Activated CD8-positive, alpha-beta memory T cell treated with anti-CD3 and anti-CD28 coated beads for 4 hours (primary cell): ENCODE measurements at places on chromosomes 5 and 9.
A peak's percentile ranks its signal among the peaks of the same experiment; 100 is the strongest.

DNA sequence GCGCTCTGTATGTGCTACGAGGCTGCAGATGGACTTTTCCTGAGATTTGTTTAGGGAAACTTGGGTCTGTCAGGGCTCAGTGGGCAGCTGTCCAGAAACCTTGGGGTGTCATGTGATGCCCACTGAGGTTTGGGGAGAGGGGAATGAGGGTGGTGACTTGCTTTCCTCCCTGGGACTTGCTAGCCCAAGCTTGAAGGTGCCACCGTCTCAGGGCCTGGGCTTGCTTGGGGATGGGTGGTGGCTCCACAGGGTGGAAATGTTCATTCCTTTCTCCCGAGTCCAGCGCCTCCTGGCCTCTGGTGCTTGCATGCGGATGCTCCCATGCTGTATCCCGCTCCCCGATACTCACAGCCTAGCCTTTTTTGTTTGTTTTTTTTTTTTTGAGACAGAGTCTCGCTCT lies 33.3 kb downstream of the ZNF618 start:
- no peak for DNase-seq

- DNase-seq: no peak
These were observed 656.3 kb downstream of the PRELID2 start for GRCh38 chr5:145178641-145179523.

DNA sequence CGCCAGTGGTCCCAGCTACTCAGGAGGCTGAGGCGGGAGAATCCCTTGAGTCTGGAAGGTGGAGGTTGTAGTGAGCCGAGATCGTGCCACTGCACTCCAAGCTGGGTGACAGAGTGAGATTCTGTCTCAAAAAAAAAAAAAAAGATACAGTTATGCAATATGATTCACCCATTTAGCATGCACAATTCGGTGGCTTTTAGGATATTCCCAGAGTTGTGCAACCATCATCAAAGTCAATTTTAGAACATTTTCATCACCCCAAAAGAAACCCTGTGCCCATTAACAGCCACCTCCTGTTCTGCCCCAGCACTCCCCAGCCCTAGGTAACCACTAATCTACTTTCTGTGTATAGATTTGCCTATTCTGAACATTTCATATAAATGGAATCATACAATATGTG lies 4.3 kb upstream of the DHFR start:
- DNase-seq: no peak

- no peak for DNase-seq
These were observed 295.8 kb upstream of the SGCD start for GRCh38 chr5:156031181-156031580.

GRCh38 chr9:33138768-33139167 lies 28.4 kb downstream of the B4GALT1 start:
- DNase-seq: no peak

DNA sequence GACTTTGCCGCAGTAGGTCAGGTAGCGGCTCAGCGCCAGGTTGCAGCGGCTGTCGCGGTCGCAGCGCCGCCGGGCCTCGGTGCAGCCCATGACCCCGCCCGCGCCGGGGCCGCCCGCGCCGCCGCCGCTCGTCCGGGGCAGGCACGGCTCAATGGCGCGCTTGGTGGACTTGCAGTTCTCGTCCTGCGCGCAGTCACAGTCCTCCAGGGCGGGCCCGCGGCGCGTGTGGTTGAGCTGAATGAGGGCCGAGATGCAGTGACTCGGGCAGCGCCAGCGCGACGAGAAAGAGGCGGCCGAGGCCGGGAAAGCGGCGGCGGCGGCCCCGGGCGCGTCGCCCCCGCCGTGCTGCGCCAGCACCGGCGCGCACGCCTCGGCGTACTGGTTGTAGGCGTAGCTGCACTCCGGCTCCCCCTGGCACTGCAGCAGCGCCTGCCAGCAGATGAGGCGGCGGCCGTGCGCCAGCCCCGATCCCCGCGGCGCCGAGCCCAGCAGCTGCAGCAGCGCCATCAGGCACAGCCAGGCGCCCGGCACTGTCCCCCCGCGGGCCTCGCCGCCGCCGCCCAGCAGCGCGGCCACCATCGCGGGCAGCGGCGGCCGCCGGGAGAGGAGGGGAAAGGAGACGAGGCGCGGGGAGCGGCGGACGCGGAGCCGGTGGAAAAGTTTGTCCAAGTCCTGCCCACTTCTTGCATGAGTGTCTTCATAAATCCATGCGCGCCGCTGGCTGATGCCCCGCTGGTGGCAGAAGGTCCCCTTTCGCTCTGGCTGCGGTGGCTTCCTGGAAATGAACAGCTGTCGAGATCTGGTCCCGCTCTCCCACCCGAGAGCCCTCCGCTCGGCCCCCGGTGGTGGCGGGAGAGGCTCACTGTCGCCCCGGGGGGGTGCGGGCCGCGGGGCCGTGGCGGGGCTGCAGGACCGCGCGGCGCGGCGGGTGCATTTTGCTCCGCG lies 833 bp downstream of the GAS1 start:
- DNase-seq: peak; percentile 35

GRCh38 chr9:69254223-69254622 lies 70.8 kb upstream of the ENTREP1 start:
- DNase-seq: no peak

DNA sequence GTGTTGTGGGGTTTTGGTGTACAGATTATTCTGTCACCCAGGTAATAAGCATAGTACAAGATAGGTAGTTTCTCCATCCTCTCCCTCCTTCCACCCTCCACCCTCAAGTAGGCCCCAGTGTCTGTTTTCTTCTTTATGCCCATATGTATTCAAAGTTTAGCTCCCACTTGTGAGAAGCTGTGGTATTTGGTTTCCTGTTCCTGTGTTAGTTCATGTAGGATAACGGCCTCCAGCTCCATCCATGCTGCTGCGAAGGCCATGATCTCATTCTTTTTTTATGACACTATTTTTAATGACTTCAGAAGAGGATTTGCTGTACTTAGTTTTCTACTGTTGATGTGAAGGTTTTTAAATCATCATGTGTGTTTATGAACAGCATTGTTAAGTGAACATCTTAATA lies 11.9 kb downstream of the CCDC180 start:
- DNase-seq: no peak

GRCh38 chr5:154768207-154768606 lies 13.0 kb downstream of the LARP1 start:
- DNase-seq: no peak

DNA sequence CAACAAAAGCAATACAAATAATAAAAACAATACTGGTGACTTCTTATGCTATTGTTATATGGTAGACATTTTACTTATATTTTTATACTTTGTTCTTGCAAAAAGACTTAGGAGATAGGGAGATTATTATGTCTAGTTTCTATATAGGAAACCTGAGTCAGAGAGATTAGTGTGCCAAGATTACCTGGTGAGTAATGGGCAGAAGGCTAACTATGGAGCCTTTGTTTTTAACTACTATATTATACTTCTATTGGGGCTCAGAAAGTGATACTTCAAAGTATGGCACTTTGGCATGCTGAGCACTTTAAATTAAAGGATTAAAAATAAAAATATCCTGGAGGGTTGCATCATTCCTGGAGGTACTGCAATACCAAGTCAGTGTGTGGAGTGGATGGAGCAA lies 117.5 kb upstream of the CLINT1 start:
- no peak for DNase-seq

- no peak for DNase-seq
These were observed 97.1 kb downstream of the ADAMTS12 start for GRCh38 chr5:33794550-33795181.

GRCh38 chr9:30522486-30522885 lies 1862.0 kb upstream of the ACO1 start:
- no peak for DNase-seq

- no peak for DNase-seq
These were observed 20.0 kb downstream of the ACTL7B start for GRCh38 chr9:108835831-108836230.

- no peak for DNase-seq
These were observed 16.8 kb downstream of the LPCAT1 start for GRCh38 chr5:1507014-1507375.

GRCh38 chr9:136963751-136964150 lies 11.7 kb downstream of the LCN12 start:
- no peak for DNase-seq

GRCh38 chr5:14032918-14033317 lies 88.4 kb upstream of the DNAH5 start:
- DNase-seq: no peak

DNA sequence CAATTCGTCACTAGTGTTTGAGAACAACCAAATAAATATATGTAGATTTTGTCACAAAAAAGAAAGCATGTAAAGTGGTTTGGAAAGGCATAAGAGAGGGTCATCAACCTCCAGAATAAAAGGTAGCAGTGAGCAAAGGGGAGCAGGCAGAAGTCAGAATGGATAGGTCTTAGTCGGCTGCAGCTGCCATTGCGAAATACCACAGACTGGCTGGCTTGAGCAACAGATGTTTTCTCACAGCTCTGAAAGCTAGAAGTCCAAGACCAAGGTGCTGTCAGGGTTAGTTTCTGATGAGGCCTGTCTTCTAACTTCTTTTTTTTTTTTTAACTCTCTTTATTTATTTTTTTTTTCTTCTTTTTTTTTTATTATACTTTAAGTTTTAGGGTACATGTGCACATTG lies 208.1 kb upstream of the PIK3R1 start:
- DNase-seq: no peak

- DNase-seq: no peak
These were observed 5.7 kb downstream of the PHF2 start for GRCh38 chr9:93582115-93582514.

DNA sequence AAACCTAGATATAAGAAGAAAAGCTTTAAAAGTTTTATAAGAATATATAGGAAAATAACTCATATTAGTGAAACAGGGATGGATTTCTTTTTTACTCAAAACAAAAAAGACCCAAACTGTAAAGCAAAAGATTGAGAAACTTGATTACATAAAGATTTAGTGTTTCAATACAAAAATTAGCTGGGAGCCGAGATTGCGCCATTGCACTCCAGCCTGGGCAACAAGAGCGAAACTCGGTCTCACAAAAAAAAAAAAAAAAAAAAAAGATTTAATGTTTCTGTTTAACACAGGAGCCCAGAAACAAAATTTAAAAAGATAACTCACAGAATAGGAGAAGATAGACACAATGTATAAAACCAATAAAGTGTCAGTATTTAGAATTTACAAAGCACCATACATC lies 45.2 kb downstream of the CDC14B start:
- no peak for DNase-seq

DNA sequence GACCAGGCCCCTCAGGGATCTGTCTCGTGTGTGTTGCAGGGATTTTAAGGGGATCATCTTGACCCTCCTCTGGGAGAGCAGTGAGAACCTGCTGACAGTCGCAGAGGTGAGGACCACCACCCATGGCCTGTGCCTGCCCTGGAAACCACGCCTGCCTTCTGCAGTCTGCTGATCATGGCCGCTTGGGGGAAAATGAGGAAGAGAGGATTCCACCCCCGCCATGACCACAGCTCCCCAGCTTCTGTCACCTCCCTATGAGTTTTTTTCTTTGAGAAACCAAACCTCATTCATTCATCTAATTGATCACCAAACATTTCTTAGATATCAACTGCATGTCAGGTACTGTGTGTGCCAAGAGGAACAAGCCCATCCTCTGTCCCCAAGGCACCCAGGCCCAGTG lies 46.3 kb upstream of the TDRD7 start:
- no peak for DNase-seq

- DNase-seq: no peak
These were observed 81.1 kb downstream of the EGFLAM start for GRCh38 chr5:38339446-38339845.

GRCh38 chr5:88142886-88143692 lies 125.6 kb downstream of the TMEM161B start:
- no peak for DNase-seq

- DNase-seq: no peak
These were observed 2.3 kb downstream of the CLTA start for GRCh38 chr9:36193023-36193422.
